ENCODE measurements at places on chromosomes 6 and 20.

DNA sequence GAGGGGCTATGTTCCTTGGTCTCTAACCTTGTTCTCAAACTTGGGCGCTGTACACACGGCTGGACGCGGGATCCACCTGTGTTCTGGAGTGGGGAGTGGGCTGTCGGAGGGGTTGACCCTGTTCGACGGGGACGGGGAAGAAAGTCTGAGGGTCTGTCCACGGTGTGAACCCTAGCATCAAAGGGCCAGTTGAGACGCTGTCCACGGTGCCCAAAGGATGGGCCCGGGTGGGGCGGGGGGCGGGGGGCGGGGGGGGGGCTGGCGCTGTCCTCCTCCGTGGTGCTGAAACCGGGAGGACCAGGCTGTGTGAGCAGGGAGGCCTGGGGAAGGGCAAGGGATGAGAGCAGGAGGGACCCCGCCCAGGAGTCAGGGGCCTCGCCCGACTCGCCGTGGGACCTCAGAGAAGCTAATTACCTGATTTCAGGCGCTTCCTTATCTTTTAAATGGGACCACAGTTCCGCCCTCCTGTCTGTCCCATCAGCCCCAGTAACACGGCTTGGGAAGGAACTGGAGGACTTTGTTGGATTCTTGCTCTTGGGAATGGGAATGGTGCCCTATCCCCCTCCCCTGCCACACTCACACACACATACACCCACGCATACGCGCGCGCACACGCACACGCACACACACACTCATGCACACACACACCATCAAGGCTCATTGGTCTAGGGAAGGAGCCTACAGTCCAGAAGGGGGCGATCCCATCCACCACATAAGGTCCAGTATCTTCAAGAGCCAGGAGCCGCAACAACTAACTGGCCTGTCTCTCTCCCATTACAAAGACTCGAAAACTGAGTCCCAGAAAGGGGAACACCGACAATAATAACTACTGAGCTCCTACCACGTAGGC is 1.0 kb upstream of the VSTM2L start:
- DNase-seq = no peak

DNA sequence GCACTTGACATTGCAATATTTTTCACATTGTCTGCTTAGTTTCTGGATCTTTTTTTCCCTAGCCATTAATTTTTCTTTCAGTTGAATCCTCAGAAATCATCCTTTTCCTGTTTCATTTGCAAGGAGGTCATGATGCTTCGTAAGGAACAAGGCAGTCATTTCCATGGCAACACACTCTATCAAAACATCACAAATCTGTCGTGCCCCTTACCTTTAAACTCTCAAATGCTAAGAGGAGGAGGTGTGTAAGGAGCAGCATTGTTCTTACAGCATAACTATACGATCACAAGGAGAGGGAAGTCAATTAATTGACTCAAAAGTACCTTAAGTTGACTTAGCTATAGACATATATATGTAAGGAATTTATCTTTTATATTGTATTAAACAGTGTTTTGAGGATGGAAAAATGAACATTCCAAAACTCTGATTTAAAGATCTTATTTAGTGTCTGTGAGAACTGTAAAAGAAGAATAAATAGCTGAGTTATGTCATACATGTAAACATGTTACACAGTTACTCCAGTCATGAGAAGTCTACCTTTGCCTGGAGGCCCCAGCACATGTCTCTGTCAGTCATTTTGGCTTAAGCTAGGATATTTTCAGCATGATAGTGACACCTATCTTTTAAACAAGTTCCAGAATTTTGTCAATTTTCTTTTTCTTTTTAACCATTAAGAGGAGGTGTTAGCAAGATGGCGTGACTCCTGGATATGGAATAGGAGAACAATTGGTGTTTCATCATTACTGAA is 41.6 kb downstream of the CDKAL1 start:
- no peak for DNase-seq

DNA sequence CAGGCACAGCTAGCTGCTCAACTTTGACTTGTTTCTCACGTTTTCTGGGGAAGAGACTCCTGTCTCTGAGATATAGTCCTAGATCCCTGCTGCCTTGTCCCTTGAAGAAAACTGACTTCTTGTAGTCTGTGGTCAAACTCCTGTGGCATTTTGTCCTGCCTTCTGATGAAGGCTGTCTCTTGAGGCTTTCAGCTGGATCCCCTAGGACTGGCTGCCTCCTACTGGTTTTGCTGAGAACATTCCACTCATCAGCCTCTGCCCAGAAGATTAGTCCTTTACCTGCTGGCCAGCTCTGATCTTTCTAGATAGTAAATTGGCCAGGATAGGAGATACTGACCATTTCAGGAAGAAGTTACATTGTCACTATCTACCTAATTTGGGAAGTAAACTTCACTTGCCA is 71.9 kb upstream of the CNR1 start:
- no peak for DNase-seq

DNA sequence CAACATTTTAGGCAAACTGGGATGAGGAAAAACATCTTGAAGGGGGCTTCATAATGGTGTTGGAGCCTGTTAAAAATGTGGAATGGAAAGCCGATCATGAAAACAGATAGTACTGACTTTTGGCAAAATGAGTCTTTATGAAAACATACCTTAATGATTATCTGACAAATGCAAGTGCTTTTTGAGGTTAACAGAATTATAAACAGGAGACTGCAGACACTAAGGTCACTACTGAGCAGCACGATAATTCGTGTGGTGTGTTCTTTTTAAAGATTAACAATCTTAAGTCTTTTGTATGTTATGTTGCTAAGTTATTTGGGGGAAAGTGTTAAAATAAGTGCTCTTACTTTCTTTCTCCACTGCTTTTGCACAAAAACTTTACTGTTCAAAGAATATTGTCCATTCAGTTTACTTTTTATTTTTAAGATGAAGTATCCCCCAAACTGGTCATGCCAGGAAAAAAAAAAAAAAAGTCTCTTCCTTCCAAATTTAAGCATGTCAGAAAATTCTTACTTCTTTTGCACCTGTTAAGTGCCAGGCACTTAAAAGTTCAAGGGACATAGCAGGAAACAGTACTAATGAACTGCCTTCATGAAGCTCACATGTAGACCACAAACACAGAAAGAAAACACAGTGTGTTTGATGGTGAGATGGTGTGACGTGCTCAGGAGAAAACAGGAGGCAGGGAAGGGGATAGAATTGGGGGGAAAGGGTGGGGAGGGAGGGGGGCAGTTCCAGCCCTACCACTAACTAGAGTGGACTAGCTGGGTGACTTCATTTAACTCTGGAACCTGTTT is 73.2 kb downstream of the CDYL start:
- DNase-seq = no peak

GRCh38 chr6:91704531-91704930 is 1117.7 kb upstream of the MAP3K7 start:
- DNase-seq = no peak

GRCh38 chr6:142816031-142816430 is 128.9 kb downstream of the HIVEP2 start:
- no peak for DNase-seq

DNA sequence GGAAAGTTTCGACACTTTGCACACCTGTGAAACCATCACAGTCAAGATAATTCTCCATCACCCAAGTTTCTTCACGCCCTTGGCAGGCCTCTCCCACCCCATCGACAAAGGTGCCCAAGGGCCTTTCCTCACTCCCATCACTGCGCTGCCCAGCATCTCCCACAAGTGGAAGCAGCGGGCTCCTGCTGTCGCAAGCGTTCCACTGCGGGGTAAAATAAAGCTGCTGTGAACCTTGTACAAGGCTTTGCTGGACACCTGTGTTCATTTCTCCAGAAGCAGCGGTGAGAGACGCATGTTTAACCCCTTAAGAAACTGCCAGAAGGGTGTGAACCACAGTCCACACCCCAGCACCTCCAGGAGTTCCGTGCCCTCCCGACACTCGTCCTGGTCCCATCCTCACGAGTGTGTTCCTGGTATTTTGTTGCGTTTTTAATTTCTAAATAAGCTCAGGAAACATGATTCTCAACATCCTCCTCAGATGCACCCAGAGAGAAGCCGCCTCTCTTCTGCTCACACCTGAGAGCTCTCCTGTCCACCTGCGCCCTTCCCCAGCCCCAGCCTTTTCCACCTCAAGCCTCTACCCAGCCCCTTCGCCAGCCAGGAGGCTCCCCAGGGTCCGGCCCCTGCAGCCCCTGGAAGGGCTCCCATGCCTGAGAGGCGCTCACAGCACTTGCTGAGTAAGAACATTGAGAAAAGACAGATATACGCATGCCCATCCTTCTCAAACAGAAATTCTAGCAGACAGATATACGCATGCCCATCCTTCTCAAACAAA is 97.5 kb downstream of the TAF4 start:
- no peak for DNase-seq

- DNase-seq = peak; percentile 20
Observed at GRCh38 chr6:135331002-135331401, 149.9 kb downstream of the MYB start.

DNA sequence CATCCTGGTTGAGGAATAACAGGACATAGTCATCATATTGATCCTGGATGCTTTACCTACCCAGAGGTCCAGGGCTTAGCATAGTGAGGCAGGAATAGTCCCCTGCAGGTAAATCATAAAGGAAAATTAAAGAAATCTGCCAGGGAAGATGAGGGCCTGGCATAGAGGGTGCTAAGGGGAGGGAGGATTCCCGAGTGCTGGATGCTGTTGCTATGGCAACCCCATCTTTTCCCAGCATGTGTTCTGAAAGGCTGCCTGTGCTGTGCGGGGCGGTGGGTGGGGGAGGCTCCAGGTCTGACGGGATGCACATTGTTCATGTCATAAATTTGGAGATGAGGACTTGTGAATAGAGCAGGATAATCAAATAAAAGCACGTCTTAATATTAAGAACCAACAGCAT is 212.6 kb upstream of the PCSK2 start:
- DNase-seq = no peak

- DNase-seq = no peak
Observed at GRCh38 chr6:30511169-30511546, 21.8 kb downstream of the HLA-E start.

DNA sequence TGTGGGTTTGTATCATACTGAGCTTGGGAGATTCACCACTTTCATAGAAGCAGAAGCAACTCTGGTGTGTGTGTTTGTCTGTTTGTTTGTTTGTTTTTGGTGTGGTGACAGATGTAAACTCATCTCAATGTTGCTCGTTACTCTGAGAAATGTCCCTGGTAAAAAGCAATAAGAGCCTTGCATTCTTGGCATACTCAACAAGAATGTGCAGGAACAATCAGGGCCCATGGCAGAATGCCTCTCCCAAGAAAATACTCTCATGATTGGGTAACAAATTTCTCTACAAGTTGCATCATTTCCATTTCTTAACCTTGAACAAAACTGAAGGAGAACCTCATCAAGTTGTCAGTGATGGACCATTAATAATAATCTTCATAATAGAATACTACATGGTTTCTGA is 43.0 kb upstream of the PKHD1 start:
- DNase-seq = no peak

DNA sequence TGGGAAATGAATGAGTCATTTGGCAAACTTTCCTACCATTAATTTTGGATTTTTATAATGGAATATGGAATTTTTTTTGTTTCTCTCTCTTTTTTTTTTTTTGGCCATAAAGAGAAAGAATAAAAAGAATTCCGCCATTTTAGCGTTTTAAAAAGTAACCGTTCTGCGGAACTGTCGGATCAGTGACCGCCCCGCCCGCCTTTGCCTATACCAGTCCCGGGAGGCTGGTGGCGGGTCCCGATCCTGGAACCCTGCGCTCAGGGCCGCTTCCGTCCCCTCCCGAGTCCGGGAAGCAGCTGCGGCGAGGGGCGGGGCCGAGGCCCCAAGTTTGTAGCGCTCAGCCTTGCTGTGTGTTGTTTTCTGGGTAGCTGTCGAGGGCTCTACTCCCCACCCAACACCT is 609 bp downstream of the L3MBTL1 start:
- no peak for DNase-seq
